H54 (cell line): ENCODE measurements at places on chromosomes 11 and 22.

GRCh38 chr22:45583504-45583903, 80.8 kb downstream of the FBLN1 start:
- DNase-seq, result no peak

- no peak for DNase-seq
Observed at GRCh38 chr22:38177044-38177443, 4.6 kb downstream of the PLA2G6 start.

GRCh38 chr11:71249301-71249700, 3.1 kb downstream of the SHANK2 start:
- no peak for DNase-seq

DNA sequence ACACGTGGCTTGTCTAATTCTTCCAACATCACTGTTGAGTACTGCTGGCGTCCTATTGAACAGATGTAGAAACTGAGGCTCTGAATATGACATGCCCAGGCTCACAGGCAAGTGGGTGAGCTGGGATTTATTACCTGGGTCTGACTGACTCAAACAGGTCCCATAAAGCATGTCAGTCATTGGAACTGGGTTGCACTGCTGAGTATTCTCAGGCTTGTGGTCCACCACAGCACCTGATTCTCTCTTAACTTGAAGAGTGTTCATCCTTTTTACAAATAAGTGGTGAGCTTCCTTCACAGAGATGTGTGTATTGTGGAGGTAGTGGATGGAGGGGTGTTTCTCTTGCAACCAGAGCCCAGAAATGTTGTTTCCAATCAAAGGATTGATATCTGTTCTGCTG, 44.5 kb downstream of the SC5D start:
- no peak for DNase-seq

GRCh38 chr11:40285558-40285957, 1173.9 kb downstream of the LRRC4C start:
- no peak for DNase-seq

- no peak for DNase-seq
Observed at GRCh38 chr11:24900514-24900913, 403.7 kb downstream of the LUZP2 start.

DNA sequence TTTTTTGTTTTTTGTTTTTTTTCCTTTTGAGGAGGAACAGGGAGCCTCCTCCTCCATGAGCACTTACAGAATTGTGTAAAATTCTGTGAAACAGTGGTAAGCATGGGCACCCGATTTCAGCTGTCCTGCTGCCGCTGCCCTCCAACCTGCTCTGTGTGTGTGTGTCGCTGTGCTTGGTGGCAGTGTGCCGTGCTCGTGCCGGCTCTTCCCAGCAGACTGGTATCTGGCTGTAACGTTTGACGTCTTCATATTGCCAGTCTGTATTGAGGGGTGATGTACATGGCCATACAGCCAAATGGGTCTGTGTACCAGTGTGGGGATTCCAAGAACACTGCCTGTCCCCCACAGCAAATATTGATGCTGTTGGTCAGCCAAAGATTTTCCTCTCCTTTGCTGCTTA, 97.1 kb downstream of the CWC15 start:
- DNase-seq, result no peak
